ENCODE measurements at places on chromosomes 12 and 14. TPM values are rescaled to one million over a fixed set of nuclear protein-coding genes. Genes with fewer than 3 reads are reported as not detected.

Gene NINJ2
- 7.3 TPM for total RNA-seq

- peak overlapping the region; percentile 98 for H3K27ac ChIP-seq
- no peak for DNase-seq
- no peak overlapping the region for H3K4me3 ChIP-seq
- peaks cover 33% of the 10 kb centered on the region for H3K36me3 ChIP-seq
- H3K27me3 ChIP-seq: no peaks in the 10 kb centered on the region
These were observed 8.6 kb downstream of the CIPC start for GRCh38 chr14:77106666-77107065.

DNA sequence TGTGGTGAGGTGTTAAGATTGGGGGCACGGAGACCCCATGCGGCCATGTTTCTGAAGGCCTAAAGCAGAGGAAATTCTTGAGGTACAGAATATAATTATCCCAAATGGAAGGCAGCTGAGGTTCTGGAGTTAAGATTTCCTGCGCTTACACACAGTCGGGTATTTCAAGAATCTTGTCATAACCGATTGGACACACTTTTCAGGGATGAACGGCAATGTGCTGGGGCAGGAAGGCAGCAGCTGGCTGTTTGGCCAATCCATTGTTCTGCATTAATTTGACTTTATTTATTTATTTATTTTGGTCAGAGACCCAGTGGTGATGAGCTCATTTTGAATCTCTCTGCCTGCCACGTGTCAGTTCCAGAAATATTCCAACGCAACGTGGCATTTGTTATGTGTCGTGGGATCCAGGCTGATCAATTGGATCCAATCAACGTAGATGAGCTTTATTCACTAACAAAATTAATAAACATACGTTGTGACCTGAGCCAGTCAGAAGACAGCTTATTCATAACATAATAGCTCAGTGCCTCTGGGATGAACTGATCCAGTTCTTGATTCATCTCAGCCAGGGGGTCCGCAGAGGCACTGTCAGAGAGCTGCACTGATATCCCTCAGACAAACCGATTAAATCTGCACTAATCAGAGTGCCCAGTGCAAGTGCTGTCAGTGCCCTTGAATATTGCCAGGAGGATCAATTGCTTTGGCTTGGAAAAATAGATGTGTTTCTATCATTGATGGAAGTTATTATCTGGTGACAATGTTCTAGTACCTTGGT, 181.0 kb downstream of the KTN1 start:
- H3K27me3 ChIP-seq: no peaks in the 10 kb centered on the region
- H3K27ac ChIP-seq: no peak overlapping the region
- no peak overlapping the region for H3K4me3 ChIP-seq
- H3K4me1 ChIP-seq: no peaks in the 10 kb centered on the region
- no peaks in the 10 kb centered on the region for H3K36me3 ChIP-seq
- no peak for DNase-seq

DNA sequence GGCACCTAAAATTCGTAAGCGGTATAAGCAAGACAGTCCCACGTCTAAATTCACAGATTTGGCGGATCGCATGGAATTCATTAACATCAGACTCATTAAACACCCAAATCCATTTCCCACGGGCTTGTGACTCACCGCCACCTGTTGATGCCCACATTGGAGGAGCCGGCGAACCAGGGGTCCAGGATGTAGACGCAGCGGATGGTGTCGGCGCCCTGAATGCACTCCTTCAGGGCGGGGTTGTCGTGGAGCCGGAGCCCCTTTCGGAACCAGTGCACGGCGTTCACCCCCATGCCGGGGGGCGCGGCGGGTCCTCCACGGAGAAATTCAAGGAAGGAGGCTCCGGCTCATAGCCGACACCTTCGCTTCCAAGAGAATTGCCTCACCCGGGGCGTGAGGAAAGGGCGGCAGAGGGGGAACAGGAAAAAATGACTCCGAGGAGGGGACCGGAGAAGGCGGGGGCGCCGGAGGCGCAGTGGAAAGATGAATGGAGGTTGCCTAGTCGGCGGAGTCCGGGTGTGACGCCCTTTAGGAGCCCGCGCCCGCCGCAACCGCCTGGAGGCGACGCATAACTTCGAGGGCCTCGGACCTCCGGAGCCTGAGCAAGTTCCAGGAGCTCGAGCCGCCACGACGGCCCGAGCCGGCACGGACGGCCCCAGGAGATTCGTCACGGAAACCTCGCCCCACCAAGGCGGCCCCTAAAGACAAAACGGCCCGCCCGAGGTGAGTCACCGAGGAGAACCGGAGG, 506 bp downstream of the CRY1 start:
- no peaks in the 10 kb centered on the region for H3K27me3 ChIP-seq
- DNase-seq: peak; percentile 92
- H3K36me3 ChIP-seq: no peaks in the 10 kb centered on the region
- peaks cover 18% of the 10 kb centered on the region for H3K4me1 ChIP-seq
- H3K4me3 ChIP-seq: peak overlapping the region; percentile 86

DNA sequence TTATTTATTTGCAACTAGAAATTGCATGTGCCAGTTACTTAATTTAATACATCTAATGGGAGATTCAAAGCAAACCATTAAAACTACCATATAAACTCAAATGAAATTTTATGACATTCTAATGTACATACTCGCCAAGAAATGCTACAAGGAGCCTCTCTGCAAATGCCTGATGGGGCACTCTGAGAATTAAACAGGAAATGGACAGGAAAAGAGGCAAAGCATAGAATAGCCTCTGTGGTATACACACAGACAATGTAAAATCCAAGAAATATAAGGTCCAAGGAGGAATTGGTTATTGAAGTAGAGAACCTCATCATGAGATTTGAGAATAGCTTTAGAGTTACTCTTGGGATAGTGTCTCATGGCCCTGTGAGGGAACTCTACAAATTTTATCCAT, 41.2 kb downstream of the RAB21 start:
- H3K27me3 ChIP-seq: no peaks in the 10 kb centered on the region
- no peaks in the 10 kb centered on the region for H3K4me1 ChIP-seq
- no peaks in the 10 kb centered on the region for H3K36me3 ChIP-seq
- H3K27ac ChIP-seq: no peak overlapping the region

GRCh38 chr12:98002887-98003493, 512.4 kb upstream of the TMPO start:
- H3K27ac ChIP-seq: no peak overlapping the region
- H3K4me3 ChIP-seq: no peak overlapping the region
- no peak for DNase-seq
- no peaks in the 10 kb centered on the region for H3K36me3 ChIP-seq

Measured in esophagus muscularis mucosa (tissue), 4 donors.